ENCODE measurements at places on chromosomes 7 and 10. TPM values are rescaled to one million over a fixed set of nuclear protein-coding genes. Genes with fewer than 3 reads are reported as not detected.

The CLRN3 gene
- total RNA-seq = not detected

The CALML5 gene
- not detected for total RNA-seq

The GPR22 gene
- not detected for total RNA-seq

The ADRA2A gene
- total RNA-seq = 0.26 TPM

The PRLHR gene
- not detected for total RNA-seq

The OGDHL gene
- not detected for total RNA-seq

The THAP5 gene
- 20.8 TPM for total RNA-seq

The H2BK1 gene
- 5.1 TPM for total RNA-seq

The RNF148 gene
- total RNA-seq = not detected

The GPR26 gene
- not detected for total RNA-seq

Measured in T-cell (primary cell).